ENCODE measurements at places on chromosomes 6 and 20. TPM values are rescaled to one million over a fixed set of nuclear protein-coding genes. Genes with fewer than 3 reads are reported as not detected.

BEND3 gene
- total RNA-seq: 0.56 TPM

C6orf163 gene
- 1.5 TPM for total RNA-seq

CST2 gene
- total RNA-seq: not detected

EYA2 gene
- 2.6 TPM for total RNA-seq

NEDD9 gene
- 47.3 TPM for total RNA-seq

LCA5 gene
- total RNA-seq: 2.7 TPM

CST7 gene
- total RNA-seq: 2.7 TPM

CFAP206 gene
- total RNA-seq: 0.26 TPM

OR12D3 gene
- not detected for total RNA-seq

PLA2G7 gene
- 0.63 TPM for total RNA-seq

GLP1R gene
- total RNA-seq: 1.9 TPM

C2 gene
- 3.5 TPM for total RNA-seq

PXDC1 gene
- 43.5 TPM for total RNA-seq

ZC3H12D gene
- 0.30 TPM for total RNA-seq

NKX2-4 gene
- total RNA-seq: not detected

DNA sequence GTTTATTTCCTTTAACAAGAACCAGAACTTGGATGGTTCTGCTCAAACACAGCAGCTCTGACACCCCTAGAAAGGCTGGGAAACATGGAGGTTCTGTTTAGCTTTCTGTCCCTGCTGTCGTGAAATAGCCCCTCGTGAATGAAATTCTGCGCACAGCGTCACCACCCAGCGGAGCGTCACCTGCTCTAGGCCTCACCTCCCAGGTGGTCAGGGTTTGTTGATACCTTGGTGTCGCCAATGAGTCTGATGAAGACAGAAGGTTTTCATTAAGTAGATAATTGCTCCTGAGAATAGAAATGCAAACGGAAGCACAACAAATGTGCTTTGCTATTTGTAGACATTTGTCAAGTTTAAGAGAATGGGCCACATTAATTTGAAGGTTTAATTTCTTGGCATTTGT is 135.1 kb downstream of the EDN3 start:
- no peak overlapping the region for H3K27ac ChIP-seq
- DNase-seq: no peak
- H3K27me3 ChIP-seq: no peaks in the 10 kb centered on the region
- no peak overlapping the region for H3K4me3 ChIP-seq
- no peaks in the 10 kb centered on the region for H3K36me3 ChIP-seq
- no peaks in the 10 kb centered on the region for H3K4me1 ChIP-seq

GRCh38 chr6:166866839-166867637 is 89.3 kb downstream of the RNASET2 start:
- H3K4me1 ChIP-seq: peaks cover 12% of the 10 kb centered on the region
- H3K4me3 ChIP-seq: no peak overlapping the region
- no peaks in the 10 kb centered on the region for H3K27me3 ChIP-seq
- DNase-seq: no peak
- no peak overlapping the region for H3K27ac ChIP-seq

DNA sequence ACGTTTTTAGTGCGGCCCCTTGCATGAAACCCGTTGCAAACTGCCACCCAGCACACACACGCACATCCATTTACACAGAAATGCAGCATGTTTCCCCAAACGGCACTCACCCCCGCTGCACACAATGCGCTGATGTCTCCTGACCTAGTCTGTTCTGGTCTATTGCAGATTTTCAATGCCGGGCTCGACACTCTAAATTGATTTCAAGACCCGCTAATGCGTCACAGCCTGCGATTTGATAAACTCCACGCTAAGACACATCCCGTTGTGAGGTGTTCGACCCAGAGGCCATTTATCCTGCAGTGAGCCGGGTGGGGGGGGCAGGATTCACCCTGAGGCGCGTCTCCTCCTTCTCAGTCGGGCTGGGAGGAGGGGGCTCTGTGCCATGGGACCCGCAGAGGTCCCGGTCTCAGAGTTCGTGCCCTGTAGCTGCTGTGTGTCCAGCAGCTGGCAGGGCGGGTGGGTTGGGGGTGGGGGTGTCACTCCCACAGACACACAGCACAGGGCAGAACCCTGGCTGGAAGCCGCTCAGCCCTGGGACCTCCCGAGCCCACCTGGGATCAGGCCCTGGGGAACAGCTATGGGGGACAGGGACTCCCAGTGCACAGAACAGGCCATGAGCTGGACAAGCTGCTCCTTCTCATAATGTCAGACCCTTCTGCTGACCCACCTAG is 367.9 kb downstream of the PREX1 start:
- H3K27ac ChIP-seq: no peak overlapping the region
- H3K27me3 ChIP-seq: no peaks in the 10 kb centered on the region
- H3K4me1 ChIP-seq: peaks cover 8% of the 10 kb centered on the region
- no peak overlapping the region for H3K4me3 ChIP-seq
- DNase-seq: no peak
- no peaks in the 10 kb centered on the region for H3K36me3 ChIP-seq

DNA sequence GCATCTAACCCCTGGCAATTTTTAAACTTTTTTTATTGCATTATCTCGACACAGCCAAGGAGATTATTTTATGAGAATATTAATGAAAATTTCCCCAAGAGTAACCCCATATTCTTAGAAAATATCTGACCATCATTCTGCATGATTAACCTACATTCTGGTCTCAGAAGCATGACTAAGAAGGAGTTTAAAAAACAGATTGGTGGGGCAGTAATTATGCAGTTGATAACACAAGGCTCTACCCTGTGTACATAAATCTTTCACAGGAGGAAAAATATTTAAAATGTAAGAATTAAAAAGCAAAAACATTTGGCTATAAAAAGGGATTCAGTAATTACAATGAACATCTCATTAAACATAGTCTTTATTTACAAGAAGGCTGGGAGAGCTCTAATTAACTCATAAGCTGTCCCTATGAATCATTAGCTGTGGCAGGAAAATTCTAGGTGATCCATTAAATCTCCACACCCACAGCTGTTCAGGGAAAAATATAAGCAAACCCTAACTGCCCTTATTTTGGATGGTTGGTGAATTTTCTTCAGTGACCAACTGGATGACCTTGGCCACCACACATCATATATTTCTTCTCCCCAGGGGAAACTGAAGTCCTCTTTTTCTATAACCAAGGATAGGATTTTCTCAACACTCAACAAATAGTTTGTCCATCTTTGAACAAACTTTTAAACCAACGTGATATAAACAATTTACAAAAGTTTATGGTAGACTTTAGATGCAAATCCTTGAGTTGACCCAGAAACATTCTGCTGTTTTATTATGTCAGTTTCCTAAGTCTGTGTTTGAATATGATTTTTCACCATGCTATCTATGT is 59.5 kb downstream of the PDE7B start:
- H3K4me1 ChIP-seq: no peaks in the 10 kb centered on the region
- no peak overlapping the region for H3K4me3 ChIP-seq
- DNase-seq: no peak
- H3K27ac ChIP-seq: no peak overlapping the region
- H3K36me3 ChIP-seq: no peaks in the 10 kb centered on the region
- no peaks in the 10 kb centered on the region for H3K27me3 ChIP-seq

DNA sequence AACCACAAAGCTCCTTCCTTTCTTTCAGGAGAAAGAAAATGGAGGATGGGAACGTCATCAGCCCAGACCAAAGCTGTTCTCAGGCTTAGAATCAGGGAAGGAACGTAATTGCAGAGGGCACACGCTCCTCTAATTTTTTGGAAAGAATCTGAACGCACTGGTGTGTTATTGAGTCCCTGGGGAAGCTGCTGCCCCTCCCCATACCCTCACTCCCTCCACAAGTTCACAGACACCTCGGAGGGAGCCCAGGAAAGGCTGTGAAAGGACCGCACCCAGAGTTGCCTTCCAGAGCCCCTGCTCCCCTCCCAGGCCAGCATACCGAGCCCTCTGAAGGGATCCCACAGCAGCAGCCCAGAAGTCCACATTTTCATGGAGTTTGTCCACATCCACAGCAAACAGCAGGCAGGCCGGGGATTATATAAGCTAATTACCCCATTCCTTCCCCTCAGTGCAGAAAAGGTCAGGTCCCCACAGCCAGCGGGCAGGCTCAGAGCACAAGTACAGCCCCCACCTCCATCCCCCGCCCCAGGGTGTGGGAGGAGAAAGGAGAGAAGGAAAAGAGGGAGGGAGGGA is 53.7 kb downstream of the ANKRD60 start:
- H3K4me1 ChIP-seq: peaks cover 16% of the 10 kb centered on the region
- peak overlapping the region; percentile 49 for H3K27ac ChIP-seq
- no peaks in the 10 kb centered on the region for H3K36me3 ChIP-seq
- H3K4me3 ChIP-seq: peak overlapping the region; percentile 31
- peak; percentile 68 for DNase-seq
- H3K27me3 ChIP-seq: no peaks in the 10 kb centered on the region

DNA sequence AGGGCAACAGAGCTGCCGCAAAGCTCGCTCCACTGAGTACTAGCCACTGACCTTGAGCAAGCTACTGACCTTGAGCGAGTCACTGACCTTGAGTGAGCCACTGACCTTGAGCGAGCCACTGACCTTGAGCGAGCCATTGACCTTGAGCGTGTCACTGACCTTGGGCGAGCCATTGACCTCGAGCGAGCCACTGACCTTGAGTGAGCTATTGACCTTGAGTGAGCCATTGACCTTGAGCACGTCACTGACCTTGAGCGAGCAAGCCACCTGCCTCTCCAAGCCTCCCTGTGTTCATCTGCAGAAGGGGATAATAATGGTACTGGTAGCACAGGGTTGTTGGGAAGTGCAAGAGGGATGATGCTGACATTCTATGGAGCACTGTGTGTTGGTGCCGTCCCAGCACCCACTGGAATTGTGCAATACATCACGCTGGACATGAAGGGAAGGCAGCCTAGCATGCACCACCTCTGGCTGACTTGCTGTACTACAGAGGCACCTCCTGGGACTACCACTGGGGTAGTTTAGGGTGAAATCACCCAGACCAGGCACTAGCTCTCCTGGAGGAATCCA is 60.2 kb downstream of the CTCFL start:
- peaks cover 32% of the 10 kb centered on the region for H3K4me1 ChIP-seq
- H3K36me3 ChIP-seq: no peaks in the 10 kb centered on the region
- DNase-seq: no peak
- no peak overlapping the region for H3K27ac ChIP-seq
- H3K4me3 ChIP-seq: no peak overlapping the region
- H3K27me3 ChIP-seq: no peaks in the 10 kb centered on the region

DNA sequence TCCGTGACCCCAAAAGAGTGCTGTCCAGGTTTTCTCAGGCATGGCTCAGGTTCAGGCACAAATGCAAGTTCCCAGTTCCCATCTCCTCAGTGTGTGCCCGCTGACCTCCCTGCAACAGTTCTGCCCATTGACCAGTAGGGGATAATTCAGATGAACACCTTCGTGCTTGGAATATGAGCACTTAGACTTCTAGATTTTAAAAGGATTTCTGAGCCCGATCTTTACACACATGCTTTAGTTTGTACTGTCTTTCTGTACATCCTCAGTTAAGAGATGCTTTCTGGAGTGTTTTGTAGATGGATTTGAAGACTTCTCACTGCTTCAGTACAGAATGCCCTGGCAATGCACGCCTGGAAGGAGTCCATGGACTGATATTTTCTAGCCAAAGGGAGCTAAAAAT is 239.6 kb upstream of the PLCB4 start:
- H3K27me3 ChIP-seq: no peaks in the 10 kb centered on the region
- no peaks in the 10 kb centered on the region for H3K4me1 ChIP-seq
- no peak overlapping the region for H3K27ac ChIP-seq
- H3K4me3 ChIP-seq: no peak overlapping the region

GRCh38 chr6:39378175-39378959 is 55.9 kb upstream of the KCNK16 start:
- no peak for DNase-seq
- H3K4me1 ChIP-seq: peaks cover 3% of the 10 kb centered on the region
- H3K4me3 ChIP-seq: no peak overlapping the region
- no peak overlapping the region for H3K27ac ChIP-seq
- H3K36me3 ChIP-seq: no peaks in the 10 kb centered on the region

DNA sequence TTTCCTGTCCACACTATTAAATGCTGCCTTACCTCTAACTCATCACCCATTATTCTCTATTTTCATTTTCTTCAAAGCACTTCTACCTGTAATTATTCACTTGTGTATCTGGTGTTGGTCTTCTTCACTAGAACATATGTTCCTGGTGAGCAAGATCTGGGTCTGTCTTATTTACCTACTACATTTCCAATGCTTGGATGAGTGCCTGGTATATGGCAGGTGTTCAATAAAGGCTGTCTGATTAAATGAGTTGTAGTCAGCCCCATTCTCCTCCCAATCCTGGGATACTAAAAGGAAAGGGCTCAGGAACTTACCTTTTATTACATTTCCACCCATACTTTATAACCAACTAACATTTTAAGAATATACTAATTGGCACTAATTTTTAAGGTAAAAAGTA is 61.0 kb downstream of the CEP162 start:
- no peaks in the 10 kb centered on the region for H3K4me1 ChIP-seq
- no peak overlapping the region for H3K27ac ChIP-seq
- H3K4me3 ChIP-seq: no peak overlapping the region
- peaks cover 17% of the 10 kb centered on the region for H3K36me3 ChIP-seq
- H3K27me3 ChIP-seq: no peaks in the 10 kb centered on the region
- no peak for DNase-seq

- no peak for DNase-seq
- no peaks in the 10 kb centered on the region for H3K4me1 ChIP-seq
- H3K27ac ChIP-seq: no peak overlapping the region
- no peaks in the 10 kb centered on the region for H3K36me3 ChIP-seq
- H3K27me3 ChIP-seq: no peaks in the 10 kb centered on the region
Measured at GRCh38 chr20:19210391-19211155, 1.9 kb upstream of the SLC24A3 start.

DNA sequence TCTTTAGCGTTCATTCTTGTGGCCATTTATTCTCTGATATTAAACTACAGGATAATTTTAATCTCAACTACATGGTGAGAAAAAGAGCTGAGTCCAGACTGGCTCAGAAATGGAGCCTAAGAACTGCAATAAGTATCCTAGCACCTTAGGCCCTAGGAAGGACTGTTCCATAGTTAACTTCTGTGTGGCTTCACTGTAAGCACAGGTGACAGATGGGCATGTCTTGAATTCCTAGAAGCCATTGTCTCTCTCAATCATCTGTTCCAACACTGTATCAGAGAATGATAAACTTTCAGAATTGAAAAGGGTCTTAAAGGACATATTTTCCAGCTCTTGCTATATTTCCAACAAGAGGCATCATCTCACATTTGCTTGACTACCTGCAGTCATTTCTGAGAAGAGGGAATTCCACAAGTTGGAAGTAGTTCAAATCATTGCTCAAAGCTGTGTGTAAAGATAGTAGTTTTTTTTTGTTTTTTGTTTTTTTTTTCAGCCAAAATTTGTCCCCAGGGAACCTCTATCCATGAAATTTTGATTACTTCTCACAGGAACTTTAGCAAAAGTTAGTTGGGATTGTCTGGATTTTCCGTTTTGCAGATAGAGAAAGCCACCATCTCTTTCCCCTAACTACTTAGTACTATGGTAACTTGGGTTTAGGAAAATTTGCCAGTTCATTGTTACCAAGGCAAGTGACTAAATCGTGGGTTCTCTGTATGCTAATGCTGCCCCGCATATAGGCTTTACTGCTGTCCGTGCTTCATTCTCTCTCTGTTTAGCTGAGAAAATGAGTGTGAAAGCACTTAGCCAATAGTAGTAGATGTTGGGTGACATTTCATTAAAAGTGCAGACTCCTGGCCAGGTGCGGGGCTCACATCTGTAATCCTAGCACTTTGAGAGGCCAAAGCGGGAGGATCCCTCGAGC is 47.2 kb downstream of the KCNS1 start:
- peak overlapping the region; percentile 14 for H3K27ac ChIP-seq
- no peak for DNase-seq
- H3K4me1 ChIP-seq: no peaks in the 10 kb centered on the region
- H3K4me3 ChIP-seq: no peak overlapping the region

GRCh38 chr20:16707674-16708073 is 22.2 kb upstream of the SNRPB2 start:
- no peak overlapping the region for H3K4me3 ChIP-seq
- H3K27me3 ChIP-seq: no peaks in the 10 kb centered on the region
- no peak for DNase-seq
